ENCODE measurements at places on chromosomes 5 and 9.

- no peak for DNase-seq
These were observed 9.5 kb downstream of the TRIM41 start for GRCh38 chr5:181232593-181232992.

DNA sequence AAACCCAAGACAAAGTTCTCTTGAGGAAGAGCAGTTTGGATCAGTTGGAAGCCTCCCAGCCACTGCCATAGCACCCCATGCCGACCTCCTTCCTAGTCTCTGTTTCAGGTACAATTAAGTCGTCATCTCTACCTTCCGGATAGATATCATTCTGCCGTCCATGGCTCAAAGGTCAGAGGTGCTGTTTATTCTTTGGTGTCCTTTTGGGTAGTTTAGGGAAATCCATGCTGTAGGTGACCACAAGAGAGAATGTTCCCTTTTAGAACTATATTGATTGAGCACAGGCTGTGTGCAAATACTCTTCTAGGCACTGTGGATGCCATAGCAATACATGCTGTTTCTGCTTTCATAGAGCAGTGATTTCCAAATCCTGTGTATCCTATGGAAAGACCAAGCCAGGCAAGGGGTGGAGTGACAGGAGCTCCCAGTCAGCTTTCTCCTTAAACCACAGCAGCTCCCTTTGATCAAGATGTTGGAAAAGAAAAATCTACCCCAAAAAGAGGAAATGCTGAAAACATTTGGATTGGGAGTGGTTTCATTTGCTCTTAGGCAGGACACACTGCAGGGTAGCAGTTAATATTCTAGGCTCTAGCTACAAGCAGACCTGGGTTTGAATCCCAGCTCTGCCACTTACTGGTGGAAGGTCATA lies 127.9 kb downstream of the PALM2AKAP2 start:
- DNase-seq, result no peak

DNA sequence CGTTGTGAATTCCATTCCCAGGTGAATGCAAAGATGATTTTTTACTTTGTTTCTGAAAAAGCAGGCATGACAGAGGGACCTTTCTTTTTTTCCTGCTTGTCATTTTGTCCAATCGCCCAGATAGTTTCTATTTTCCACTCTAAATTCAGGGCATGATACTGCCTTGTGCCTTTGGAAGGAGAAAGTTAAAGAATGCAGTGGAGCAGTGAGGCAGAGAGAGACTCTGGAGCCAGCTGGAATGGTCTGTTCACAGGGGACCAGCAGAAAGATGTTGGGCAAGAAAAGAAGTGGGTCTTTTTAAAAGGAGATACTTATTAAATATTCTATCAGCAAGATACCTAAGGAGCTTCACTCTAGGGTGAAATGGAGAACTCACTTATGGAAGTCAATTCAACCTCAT lies 532.3 kb downstream of the BRINP1 start:
- no peak for DNase-seq

DNA sequence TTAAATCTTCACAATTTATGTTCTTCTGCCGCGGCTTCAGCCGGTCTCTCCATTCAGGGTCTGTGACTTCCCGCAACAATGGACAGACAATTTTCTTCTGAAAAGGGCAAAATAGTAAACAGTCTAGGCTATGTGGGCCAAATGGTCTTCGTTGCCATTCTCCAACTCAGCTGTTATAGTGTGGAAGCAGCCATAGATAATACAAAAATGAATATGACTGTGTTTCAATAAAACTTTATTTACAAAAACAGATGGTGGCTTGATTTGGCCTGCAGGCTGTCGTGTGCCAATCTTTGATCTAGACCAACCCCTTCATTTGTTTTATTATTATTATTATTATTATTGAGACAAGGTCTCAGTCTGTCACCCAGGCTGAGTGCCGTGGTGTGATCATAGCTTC lies 28.1 kb downstream of the ATOX1 start:
- DNase-seq, result no peak

DNA sequence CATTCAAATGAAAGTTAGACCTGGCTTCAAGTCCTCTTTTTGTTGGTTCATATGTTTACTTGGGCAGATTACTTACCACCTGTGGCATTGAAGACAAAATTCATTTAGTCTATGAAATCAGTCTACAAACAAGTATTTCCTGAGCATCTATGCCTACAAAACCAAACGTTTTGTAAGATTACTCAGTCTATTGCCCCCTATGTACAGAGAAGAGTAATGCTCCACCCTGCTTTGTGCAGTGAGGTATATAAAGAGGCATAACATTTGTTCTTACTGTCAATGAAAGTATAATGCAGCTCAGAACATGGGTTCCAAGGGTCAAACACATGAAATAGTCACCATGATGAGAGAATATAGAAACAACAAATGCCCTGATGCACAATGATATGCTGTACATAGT lies 580.7 kb downstream of the KIF4B start:
- no peak for DNase-seq

DNA sequence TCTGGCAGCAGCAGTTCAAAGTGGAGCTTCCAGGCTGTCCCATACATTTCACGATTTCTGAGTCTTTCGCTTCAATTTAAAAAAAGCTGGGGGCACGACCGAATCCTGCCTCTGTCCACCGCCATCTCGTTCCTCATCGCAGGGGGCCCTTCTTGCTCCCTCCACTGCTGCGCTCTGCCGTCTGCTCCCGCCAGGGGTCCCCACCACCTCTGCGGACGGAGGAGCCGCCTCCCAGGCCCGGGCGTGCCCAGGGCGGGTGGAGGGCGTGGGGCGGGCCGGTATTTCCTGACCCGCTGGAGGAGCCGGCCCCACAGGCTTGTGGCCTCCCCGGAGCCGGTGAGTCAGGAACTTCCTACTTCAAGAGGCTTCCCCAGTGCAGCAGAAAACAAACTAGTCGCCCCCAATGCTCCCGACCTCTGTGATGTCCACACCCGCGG lies 50.4 kb downstream of the USP20 start:
- peak; percentile 84 for DNase-seq

DNA sequence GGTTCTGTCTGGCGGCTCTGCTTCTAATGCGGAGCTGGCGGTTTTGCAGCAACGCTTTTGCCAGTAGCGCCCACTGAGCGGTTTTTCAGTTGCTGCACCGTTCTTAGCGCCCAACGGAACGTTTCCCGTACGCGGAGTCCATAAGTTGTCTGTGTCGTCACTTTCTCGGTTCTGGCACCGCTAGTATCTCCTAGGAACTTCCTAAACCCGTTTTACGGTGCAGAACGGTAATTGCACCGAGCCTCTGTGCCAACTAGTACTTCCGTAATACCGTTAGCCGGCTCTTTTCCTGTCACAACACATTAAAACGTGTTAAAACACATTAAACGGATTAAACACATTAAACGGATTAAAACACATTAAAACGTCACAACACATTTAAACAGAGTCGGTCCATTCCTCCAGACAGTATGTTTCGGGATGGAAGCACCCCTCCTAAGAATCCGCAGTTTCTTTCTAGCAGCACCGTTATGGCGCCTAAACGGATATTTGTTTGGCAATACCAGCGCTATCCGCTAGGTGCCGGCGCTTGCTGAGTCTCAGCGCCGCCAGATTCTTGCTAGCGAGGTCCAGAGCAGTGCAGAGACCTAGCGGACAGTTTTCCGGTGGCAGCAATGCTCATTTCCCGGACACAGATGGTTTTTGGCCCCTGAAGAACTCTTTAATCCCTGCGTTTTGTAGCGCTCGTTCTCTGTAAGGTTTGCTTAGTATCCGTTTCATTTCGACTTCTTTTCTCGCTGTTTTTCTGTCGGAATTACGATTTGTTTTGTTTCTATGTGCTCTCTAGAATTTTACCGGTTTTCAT lies 45.4 kb downstream of the ANXA2R start:
- DNase-seq, result peak; percentile 32

- DNase-seq, result no peak
These were observed 143.9 kb downstream of the DMRTA1 start for GRCh38 chr9:22590336-22591033.

DNA sequence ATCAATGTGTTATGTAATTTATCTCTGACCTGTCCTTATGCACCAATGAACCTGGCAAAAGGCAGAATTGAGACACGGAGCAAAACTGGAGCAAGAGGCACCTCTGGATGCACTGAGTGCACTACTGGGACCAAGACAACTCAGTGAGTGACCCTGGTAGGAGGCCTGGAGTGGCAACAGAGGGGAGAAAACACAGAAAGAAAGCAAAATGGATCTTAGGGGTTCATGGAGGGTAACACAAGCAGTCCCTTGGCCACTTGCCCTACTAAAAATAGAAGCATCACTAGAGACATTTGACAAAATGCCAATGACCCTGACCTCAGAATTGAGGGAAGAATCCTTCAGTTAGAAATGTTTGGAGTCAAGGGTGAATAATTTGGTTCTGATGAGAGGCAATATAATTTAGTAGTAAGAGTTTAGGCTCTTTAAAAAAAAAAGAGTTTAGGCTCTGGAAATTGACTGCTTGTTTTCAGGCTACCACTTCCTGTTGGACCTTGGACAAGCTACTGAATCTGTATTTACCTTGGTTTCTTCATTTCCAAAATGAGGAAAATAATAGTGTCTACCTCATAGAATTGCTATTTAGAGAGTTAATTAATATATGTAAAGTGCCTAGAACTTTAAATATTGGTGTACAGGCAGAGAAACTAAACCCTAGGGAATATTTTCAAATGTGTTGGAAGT lies 234.9 kb upstream of the TARS1 start:
- no peak for DNase-seq

GRCh38 chr9:27165670-27166069 lies 56.6 kb downstream of the TEK start:
- no peak for DNase-seq

DNA sequence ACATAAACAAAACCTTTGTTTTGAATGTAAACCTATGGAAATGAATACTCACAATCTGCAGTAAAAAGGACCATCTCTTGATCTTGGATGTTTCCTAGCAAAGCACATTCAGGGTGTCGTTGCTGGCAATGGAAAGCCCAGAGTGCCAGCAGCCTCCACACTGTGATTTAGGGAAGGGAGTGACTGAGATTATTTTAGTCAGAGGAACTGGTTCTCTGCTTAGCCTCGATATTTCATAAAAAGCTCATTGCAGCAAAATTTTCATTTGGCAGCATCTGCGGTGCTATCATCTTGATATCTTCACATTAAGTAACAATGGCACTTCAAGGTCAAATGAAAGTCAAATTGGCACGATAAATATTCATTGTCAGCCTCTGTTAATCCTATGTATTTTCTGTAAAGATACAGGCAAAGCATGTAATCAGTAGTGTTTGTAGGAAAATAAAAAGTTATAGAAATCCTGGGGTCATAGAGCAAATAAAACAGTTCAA lies 116.0 kb downstream of the MACIR start:
- no peak for DNase-seq

DNA sequence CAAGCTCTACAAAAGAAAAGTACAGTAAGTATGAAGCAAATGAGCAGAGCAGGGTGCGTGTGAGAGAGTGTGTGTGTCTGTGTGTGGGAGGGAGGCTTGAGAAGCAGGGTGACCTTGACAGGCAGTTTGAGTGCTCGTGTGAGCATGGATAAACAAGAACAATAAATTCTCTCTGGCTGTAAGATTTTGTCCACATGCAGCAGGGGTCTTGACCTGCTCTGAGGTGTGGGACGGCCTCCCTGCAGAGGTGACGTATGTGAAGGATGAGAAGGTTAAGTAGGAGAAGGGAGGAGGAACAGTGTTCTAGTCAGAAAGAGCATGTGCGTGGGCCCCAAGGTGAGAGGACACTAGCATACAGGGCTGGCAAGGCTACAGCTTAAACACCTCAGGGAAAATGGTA lies 49.0 kb downstream of the SPTLC1 start:
- no peak for DNase-seq

DNA sequence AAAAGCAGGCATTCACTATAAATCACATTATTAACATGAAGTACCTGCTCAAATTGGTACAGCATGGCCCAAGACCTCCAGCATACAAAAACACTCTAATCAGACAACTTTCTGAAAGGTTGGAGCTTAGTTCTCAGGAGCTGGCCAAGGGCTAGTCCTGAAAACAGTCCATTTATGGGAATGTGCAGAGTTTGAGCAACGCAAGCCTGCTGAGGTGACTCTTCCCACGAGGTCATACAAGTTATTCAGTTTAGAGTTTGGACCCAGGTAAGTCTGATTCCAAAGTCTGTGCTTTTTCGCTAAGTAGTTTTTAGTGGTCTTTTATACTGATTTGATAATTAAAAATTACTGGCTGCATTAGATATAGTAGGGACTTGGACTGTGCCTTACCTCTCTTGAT lies 52.6 kb downstream of the AP3S1 start:
- no peak for DNase-seq
